GM12864 (cell line): ENCODE measurements at places on chromosomes 7 and 10.

DNA sequence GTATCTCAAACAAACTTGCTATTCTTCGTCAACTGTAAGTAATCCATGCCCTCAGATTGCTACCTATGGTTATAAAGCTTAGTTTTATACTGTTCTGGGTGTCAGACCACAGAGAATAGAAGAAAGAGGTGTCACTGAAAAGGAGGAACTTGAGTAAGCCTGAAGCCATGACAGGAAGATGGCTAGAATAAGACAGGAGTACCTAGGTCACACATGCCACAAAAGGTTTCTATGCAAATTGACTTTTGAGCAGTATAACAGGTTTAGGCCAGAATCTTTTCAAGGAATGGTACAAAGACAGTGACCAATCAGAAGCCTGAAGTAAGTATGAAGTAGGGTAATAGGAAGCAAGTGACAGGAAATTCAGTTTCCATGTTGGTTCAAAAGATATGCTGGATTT, 23.5 kb downstream of the FBXW4 start:
- DNase-seq = peak; percentile 44

- no peak for DNase-seq
Measured at GRCh38 chr7:21293771-21294170, 134.1 kb upstream of the SP4 start.

DNA sequence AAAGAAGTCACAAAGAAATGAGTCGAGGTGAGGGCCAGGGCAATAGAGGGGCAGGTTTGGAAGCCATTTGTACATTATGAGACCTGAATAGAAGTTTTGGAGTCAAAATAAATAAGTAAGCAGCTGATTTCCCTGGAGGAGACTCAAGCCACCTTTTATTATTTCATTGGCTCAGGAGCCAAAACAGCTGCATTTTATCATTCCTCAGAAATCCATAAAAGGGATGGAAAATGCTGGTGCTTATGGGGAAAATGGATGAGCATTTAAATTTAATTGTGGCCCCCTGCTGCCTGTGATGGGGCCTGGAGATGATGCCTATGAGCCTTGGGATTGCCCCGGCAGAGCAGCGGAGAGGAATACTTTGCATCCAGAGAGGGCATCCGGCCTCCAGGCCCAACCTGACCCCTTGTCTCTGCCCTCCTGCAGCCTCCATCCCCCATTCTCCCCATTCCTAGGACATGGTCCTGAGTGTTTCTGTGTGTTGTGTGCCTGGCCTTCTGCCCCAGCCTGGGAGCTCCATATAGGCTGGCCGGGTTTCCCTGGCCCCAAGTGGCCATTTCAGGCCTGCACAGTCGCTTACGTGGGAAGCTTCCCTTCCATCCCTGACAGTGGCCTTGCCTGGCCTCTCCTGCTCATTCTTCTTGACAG, 296.8 kb upstream of the ZMIZ1 start:
- DNase-seq = no peak

DNA sequence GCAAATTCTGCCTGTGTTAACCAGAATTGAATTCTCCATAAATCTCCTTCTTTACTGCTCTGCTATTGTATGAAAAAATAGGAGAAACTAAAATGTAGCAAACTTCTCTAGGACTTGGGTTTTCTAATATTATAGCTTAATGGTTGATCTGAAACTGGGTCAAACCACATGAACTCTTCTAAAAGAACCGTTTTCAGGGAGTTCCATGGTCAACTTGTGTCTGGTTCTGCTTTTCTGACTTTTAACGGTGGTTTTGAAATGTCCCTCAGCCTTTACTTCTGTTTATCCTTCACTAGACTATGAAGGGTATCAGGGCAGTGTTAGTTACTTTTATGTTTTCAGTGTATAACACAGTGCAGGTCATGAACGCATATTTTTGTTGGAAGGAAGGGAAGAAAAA, 242.2 kb downstream of the TSPAN12 start:
- peak; percentile 5 for DNase-seq

GRCh38 chr7:123682690-123683089, 27.0 kb downstream of the LMOD2 start:
- peak; percentile 2 for DNase-seq
